ENCODE measurements at places on chromosomes 1 and 21.

DNA sequence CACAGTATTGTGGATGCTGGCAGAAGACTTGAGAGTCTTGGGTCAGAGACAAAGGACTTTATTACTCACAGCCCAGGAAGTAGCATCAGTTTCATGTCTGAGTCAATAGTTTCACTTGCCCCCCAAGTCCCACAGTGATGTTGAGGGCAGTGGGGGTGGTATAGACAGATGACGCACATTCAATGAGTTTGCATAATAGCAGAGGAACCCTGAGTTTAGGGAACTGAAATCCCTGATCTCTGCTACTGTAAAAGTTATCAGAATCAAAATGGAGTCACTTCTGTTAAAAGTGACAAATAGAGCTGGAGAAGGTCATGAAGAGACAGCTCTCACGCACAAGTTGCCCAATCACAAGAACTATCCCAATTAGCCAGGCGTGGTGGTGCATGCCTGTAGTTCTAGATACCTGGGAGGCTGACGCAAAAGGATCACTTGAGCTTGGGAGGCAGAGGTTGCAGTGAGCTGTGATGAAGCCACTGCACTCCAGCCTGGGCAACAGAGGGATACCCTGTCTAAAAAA, 11.5 kb upstream of the HCRTR1 start:
- no peak for DNase-seq

DNA sequence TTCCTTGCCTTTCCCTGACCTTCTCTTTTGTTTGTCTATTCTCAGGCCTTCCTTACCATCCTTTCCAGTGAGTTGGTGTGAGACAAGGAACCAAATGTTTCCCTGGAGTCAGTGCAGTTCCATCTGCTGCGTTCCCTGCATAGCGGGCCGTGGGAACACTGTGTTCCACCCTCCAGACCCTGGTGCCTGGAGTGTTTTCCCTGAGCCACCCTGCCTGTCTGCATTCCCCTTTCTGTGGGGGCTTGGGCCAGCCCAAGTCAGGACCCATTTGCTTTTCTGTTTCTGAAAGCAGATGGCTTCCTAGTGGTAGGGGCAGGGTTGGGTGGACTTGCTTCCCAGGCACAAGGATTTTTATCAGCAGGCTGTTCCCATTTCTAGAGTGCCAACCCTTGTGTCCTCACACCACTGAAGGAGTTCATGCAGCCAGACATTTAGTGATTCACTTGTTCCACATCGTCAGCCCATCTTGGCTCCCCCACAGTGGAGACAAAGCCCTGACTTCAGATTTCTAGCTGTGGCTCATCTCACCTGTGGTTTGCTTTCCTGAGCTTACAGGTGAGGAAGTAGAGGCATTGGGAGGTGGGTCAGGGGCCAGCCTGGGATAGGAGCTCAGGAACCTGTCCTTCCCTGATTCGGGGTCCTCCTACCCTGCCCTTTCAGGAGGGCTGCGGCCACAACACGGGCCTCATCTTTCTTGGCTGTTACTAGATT, 14.1 kb upstream of the MYOG start:
- no peak for DNase-seq

GRCh38 chr1:247357052-247357780, 25.5 kb upstream of the ZNF496 start:
- no peak for DNase-seq

DNA sequence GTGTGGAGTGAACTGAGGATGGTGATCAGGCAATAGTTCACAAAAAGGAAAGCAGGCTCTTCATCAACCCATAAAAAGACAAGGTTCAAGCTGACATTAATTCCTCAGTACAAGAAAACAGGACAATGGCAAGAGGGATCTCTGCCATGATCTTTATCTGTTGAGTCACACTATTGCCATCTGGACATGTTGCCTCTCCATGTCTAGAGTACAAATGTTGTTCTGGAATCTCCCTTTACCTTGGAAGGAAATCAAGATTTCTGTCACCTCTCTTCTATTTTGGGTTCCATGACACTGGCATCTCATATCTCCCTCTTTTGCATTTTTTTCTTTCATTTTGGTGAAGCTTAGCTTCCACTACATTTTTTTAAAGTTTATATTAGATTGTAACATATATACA, 329.1 kb downstream of the USP25 start:
- no peak for DNase-seq

GRCh38 chr1:118504221-118504644, 319.2 kb upstream of the SPAG17 start:
- DNase-seq = no peak

DNA sequence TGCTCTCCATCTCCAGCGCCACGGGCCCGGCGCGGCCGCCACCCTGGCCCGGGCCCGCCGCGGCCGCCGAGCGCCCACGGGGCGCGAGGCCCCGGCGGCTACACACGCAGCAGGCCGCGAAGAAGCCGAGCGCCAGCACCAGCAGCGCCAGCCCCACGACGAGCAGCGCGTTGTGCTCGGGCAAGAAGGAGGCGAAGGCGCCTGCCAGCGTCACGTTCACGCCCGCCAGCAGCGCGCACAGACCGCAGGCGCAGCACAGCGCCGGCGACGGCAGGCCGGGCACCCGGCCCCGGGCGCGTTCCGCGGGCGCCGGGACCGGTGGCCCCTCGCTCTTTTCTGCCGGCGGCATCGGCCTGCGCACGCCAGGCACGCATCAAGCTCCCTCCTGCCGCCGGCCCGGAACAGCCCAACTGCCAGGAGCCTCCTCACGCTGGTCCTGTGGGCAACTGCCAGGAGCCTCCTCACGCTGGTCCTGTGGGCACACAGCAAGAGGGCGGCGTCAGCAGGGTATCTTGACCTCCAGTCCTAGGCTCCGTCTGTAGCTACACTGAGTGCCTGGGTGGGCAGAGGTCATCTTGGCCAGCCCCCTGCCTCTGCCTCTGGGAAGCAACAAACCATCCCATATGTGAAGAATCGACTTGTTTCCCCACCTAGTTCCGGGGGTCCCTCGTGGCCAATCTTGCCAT, 18.1 kb downstream of the KNCN start:
- no peak for DNase-seq

DNA sequence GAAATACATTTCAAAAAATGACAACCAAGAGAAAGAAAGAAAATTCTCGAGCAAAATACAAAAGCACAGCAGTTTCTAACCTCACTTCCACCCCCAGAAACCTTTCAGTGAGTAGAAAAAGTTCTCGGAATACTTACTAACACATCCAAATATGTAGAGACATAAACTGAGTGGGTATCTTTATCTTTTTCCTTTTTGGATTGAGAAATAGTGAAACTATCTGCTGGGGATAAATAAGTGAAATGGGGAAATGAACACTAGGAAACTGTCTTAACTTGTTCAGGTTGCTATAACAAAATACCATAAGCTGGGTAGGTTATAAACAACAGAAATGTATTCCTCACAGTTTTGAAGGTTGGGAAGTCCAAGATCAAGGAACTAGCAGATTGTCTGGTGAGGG, 72.0 kb downstream of the VCAM1 start:
- no peak for DNase-seq

DNA sequence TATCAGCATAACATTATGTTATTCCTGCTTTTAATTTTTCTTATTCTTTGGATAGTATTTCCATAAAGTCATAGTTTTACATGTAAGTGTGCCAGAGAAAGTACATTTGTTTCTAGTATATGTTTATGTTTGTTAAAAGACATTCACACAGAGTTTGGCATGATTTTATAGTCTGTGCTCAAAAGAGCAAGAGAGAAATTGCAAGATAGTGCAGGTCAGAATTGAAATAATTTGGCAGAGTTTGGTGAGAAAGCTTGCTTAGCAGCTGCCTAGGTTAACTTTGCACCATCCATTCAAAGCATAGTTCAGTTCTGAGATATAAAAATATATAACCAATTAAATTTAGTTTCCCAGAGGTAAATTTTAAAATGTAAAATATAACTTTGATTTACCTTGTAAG, 17.0 kb downstream of the NEK7 start:
- DNase-seq = no peak

- no peak for DNase-seq
Measured at GRCh38 chr1:11407301-11407994, 71.5 kb upstream of the DISP3 start.

DNA sequence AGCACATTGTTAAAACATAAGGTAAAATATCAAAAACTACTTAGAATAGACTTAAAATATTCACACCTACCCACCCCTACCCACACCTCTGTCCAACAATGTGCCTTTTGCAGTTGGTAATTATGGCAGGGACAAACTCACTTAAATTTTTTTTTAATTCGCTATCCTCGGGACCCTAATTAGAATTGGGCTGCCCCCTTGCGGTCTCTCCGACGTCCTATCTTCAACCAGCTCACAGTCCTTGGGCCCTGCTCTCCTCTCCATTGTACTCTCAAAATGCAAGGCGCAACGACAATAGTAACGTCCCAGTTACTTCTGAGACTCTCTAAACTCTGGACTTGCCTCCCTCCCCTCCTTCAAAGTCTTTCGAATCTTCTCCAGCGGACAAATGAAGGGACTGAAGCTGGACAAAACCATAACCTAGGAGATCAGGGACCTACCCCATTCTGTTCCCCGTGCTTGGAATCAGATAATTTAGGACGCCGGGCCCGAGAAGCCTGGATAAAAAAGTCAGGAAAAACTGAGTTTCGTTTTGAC, 1.1 kb upstream of the CIART start:
- no peak for DNase-seq

- DNase-seq = peak; percentile 10
Measured at GRCh38 chr1:233113009-233113879, 162.8 kb downstream of the NTPCR start.

- no peak for DNase-seq
Measured at GRCh38 chr1:176364236-176364905, 98.6 kb upstream of the PAPPA2 start.

GRCh38 chr1:206768472-206769303, 1.9 kb upstream of the IL19 start:
- no peak for DNase-seq

DNA sequence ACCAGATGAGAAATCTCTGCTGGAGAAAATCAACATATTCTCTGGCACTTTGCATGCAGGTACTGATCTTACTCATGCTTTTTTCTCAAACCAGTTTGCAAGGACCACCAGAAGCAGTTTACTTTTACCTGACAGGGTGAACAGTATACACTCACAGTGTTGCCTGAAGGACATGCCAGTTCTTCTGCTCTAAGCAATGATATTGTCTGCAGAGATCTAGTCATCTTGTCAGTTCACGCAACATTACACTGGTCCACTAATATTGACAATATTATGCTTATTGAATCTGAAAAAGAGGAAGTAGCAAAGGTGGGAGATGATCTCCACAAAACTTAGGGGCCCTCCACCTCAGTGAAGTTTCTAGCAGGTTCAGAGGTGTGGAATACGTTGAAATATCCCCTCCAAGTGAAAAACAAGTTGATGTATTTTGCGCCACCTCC, 3.8 kb upstream of the S100B start:
- no peak for DNase-seq

GRCh38 chr1:14996133-14997050, 157.2 kb upstream of the TMEM51 start:
- no peak for DNase-seq

GRCh38 chr1:107975851-107976250, 10.9 kb upstream of the VAV3 start:
- DNase-seq = no peak

DNA sequence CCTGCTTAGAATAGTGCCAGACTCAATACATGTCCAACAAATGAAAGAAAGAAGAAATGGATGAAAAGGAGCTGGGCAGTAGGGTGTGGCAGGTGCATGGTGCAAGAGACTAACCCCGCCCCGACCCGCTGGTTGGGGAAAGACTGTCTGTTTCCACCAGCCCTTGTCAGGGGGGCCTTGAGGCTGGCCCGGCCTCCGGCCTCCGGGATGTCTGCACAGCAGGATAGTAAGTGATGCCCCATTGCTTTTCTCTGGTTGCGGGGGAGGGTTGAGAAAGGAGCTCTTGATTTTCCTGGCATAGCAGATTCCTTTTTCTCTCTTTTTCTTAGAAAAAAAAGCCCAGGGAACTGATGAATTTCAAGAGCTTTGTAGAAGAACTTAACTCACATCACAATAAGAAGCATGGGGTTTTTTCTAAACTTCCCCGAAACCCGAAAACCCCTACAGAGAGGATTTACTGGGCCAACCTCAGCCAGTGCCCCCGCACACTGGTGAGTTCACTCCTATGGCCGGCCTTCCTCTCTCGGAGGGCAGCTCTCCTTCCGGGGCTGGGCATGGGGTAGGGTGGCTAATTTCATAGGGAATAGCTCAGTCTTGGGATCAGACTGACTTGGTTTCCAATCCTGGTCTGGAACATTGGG, 12.5 kb upstream of the TTC22 start:
- DNase-seq = no peak

DNA sequence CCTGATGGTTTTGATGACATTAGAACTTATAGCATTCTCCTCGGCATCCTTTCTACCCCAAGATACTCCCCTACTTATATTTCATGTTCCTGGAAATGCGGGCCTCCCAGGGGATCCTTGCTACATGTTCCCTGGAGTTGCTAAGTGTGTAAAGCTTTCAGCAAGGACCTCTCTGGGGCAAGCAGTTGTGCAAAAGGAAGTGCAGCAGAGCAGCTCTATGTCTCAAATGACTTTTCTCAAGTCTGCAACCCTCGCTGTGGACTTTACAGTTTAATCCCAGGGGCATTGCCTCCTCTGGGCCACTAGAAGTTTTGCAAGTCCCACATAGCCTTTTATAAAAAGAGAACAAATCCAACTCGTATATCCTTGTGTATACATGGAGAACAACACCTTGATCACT, 20.8 kb upstream of the MNDA start:
- no peak for DNase-seq

- no peak for DNase-seq
Measured at GRCh38 chr21:41965461-41966013, 11.7 kb upstream of the C2CD2 start.

DNA sequence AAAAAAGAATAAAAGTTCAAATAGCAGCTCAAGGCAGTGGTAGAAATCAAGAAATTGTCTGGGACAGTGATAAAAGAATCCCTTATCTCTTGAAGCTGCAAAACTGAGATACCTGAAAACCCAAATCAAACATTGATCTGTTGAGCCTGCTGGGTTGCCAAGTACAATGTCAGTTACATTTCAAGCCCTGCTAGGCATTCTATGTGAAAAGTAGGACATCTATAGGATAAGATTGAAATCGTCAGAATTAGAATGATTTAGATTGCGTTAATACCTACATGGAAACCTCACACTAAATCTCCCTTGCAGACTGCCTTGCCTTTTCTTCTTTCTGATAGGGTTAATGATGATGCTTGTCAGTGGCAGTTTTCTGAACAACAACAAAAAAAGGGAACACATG, 1684.4 kb upstream of the B3GALT2 start:
- no peak for DNase-seq

DNA sequence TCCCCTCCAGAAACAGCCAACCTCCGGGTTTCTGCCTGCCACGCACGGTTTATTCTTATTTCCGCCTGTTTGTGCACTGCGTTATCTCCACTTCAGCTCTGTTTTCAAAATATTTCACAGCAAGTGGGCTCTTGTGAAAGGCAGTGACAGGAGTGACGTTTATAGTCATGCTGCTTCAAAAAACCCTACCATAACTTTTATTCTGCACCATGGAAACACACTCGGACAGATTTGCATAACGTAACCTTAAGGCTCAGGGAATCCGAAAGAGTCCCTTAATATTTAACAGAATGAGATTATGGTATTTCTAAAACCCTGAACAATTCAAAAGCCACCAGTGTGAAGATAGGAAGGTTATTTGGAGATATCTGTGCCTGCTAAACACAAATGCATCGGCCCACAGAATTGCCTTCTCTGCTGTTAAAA, 782 bp upstream of the SDE2 start:
- no peak for DNase-seq

- no peak for DNase-seq
Measured at GRCh38 chr1:55579332-55580001, 364.3 kb upstream of the USP24 start.

- no peak for DNase-seq
Measured at GRCh38 chr1:72075425-72075824, 206.9 kb downstream of the NEGR1 start.

- no peak for DNase-seq
Measured at GRCh38 chr21:45973475-45974072, 8.0 kb upstream of the COL6A1 start.

All from esophagus squamous epithelium (tissue), 5 donors.